Activated CD4-positive, alpha-beta T cell treated with anti-CD3 and anti-CD28 coated beads, Interleukin-2, amount 10 ng/mL, durations not matched to agents 24 days and 14 days (primary cell): ENCODE measurements at places on chromosomes 12 and 14. TPM values are rescaled to one million over a fixed set of nuclear protein-coding genes. Genes with fewer than 3 reads are reported as not detected.

DNA sequence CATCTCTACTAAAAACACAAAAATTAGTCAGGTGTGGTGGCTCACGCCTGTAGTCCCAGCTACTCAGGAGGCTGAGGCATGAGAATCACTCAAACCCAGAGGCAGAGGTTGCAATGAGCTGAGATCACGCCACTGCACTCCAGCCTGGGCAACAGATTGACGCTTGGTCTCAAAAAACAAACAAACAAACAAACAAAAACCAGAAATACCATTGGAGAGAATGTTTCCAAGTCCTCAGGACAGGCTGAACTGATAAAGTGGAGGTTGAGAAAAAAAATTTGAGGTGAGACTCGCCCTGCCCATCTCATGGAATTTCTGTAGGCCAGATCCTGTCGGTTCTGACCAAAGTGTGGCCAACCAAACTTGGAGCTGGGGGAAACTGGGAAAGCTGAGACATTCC is 30.6 kb upstream of the NFYB start:
- no peaks in the 10 kb centered on the region for H3K4me1 ChIP-seq
- H3K27ac ChIP-seq: no peak overlapping the region
- peaks cover 6% of the 10 kb centered on the region for H3K27me3 ChIP-seq
- DNase-seq: no peak
- no peak overlapping the region for H3K4me3 ChIP-seq
- no peaks in the 10 kb centered on the region for H3K36me3 ChIP-seq

DNA sequence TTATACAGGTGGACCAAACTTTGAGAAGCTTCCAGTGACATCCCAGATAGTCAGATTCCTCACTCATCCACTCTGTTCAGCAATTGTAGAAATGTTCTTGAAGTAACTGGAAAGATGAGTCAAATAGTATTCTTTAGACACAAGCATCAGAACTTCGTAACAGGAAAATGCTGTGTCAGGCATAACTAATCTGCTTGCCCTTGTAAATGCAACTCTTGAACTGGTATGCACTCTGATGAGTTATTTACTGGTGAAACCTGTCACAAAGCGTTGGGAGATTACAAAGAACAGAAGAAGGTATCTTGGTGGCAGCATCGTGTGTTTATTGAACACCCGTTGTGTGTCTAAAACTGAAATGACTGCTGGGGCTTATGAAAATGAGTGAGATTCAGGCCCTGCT is 10.8 kb upstream of the DUSP6 start:
- no peak for DNase-seq
- peaks cover 2% of the 10 kb centered on the region for H3K27me3 ChIP-seq
- no peaks in the 10 kb centered on the region for H3K36me3 ChIP-seq
- no peak overlapping the region for H3K27ac ChIP-seq
- no peak overlapping the region for H3K4me3 ChIP-seq
- peaks cover 13% of the 10 kb centered on the region for H3K4me1 ChIP-seq

PPFIA2 gene
- total RNA-seq: not detected in 2 replicates

GRCh38 chr12:55736780-55737580 is 5.9 kb upstream of the GDF11 start:
- no peaks in the 10 kb centered on the region for H3K27me3 ChIP-seq
- DNase-seq: peak; percentile 89
- peak overlapping the region; percentile 55 for H3K4me3 ChIP-seq

DNA sequence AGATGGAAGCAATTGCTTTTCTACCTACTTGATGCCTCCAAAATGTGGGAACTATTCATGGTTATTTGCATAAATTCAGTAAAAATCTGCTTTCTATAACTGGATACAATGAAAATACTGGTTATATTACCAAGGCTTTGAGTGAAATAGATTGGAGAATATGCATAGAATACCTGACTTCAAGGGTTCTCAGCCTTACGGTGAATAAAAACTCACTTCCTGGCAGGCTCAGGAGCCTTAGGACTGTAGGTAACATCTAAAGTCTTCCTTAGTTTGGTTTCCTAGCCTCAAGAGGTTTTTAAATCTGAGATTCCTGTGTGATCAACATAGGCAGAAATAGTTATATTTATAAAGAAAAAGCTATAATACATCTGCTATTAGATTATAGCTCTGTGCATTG is 158.6 kb downstream of the SLC41A2 start:
- no peaks in the 10 kb centered on the region for H3K36me3 ChIP-seq
- peaks cover 23% of the 10 kb centered on the region for H3K27me3 ChIP-seq
- no peaks in the 10 kb centered on the region for H3K4me1 ChIP-seq
- DNase-seq: no peak
- no peak overlapping the region for H3K4me3 ChIP-seq

GRCh38 chr14:34423445-34423844 is 38.6 kb downstream of the SPTSSA start:
- no peak overlapping the region for H3K4me3 ChIP-seq
- DNase-seq: no peak
- no peaks in the 10 kb centered on the region for H3K4me1 ChIP-seq
- H3K27ac ChIP-seq: no peak overlapping the region
- H3K36me3 ChIP-seq: no peaks in the 10 kb centered on the region

DNA sequence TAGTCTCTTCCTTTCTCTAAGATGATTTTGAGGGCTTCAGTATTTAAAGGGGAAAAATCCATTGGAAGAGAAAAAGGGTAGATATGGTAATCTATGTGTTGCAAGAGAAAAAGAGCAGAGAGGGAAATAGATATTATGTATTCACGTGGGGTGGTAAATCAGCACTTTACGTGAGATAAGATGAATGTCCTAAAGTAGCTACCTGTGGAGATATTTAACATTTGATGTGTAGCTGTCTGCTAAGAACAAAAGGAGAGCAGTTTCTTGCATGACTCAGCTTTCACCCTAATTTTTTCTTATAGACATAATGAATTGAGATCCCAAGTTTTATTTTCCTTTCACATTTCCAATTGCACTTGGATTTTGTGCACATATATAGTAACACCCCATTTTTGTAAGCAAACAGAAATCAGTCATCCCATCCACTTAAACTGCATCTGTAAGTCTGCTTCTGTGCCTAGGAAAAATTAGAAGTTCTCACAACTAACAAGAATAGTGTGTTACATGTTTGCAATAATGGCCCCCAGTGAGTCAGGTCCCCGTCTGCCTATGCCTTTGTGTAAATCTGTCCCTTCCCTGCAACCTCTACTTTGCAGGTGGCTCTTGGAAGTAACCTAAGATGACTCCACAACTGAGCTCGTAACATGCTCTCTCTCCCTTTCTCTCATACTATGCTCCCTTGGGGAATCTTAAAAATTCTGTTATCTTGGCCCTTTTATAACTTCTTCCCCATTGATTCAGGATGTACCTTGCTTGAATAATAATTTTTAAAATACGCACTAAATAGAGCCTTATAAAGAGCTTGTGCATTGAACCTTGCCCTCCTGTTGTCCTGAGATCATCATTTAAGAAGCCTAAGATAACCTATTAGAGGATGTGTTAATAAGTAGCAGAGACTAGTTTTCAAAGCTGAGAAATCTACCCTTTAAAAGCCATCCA is 3.7 kb downstream of the TMTC3 start:
- H3K4me3 ChIP-seq: no peak overlapping the region
- H3K36me3 ChIP-seq: peaks cover 3% of the 10 kb centered on the region
- DNase-seq: no peak

- no peak overlapping the region for H3K27ac ChIP-seq
- no peak for DNase-seq
- no peaks in the 10 kb centered on the region for H3K36me3 ChIP-seq
- no peaks in the 10 kb centered on the region for H3K27me3 ChIP-seq
- H3K4me3 ChIP-seq: no peak overlapping the region
Measured at GRCh38 chr14:29749327-29749726, 178.3 kb downstream of the PRKD1 start.

DNA sequence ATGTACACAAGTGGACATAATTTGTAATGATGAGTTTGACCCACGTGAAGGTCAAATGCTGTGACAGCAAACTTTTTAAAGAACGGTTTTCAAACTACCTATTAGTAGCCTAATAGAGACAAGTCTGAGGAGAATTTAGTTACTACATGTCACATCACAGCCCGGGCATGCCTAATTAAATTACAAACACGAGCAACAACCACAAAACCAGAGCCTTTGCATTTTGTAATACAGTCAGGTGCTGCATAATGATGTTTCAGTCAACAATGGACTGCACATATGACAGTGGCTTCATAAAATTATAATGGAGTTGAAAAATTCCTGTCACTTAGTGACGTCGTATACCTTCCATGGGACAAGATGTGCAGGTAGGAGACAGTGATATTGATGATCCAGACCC is 274.5 kb downstream of the DACT1 start:
- no peaks in the 10 kb centered on the region for H3K36me3 ChIP-seq
- no peaks in the 10 kb centered on the region for H3K27me3 ChIP-seq
- H3K4me1 ChIP-seq: no peaks in the 10 kb centered on the region
- H3K27ac ChIP-seq: no peak overlapping the region
- no peak overlapping the region for H3K4me3 ChIP-seq

- H3K4me1 ChIP-seq: peaks cover 55% of the 10 kb centered on the region
- H3K27ac ChIP-seq: peak overlapping the region; percentile 64
- no peaks in the 10 kb centered on the region for H3K27me3 ChIP-seq
- peaks cover 10% of the 10 kb centered on the region for H3K36me3 ChIP-seq
- no peak for DNase-seq
- H3K4me3 ChIP-seq: no peak overlapping the region
Measured at GRCh38 chr12:46406352-46407027, 33.9 kb upstream of the SLC38A2 start.

- H3K4me1 ChIP-seq: no peaks in the 10 kb centered on the region
- no peak overlapping the region for H3K4me3 ChIP-seq
- H3K27me3 ChIP-seq: peaks cover 30% of the 10 kb centered on the region
- DNase-seq: no peak
Measured at GRCh38 chr14:55889124-55889523, 229.1 kb upstream of the PELI2 start.

DNA sequence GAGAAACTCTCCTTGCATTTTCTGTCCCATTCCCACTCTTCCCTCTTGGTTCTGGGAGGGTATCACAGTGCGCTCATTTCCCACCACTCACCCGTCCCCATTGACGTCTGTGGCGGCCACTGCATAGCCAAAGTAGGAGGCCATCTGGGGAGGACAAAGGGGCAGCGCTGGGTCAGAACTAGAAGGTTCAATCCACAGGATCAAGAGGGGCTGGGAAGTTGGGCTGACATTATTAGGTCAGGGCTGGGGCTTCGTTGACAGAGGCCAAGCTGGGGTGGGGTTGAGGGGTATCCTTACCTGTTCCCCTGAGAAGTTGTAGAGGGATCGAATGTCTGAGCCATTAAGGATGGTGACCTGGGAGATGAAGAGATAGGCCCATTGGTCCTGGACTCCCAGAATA is 13.5 kb downstream of the ITGA5 start:
- H3K27me3 ChIP-seq: no peaks in the 10 kb centered on the region
- H3K4me3 ChIP-seq: no peak overlapping the region
- H3K27ac ChIP-seq: no peak overlapping the region

LRRC10 gene
- not detected in 2 replicates for total RNA-seq

GRCh38 chr14:93987376-93987775 is 9.7 kb upstream of the CCDC197 start:
- H3K27ac ChIP-seq: no peak overlapping the region
- H3K27me3 ChIP-seq: no peaks in the 10 kb centered on the region
- no peak overlapping the region for H3K4me3 ChIP-seq
- DNase-seq: no peak
- no peaks in the 10 kb centered on the region for H3K36me3 ChIP-seq

DNA sequence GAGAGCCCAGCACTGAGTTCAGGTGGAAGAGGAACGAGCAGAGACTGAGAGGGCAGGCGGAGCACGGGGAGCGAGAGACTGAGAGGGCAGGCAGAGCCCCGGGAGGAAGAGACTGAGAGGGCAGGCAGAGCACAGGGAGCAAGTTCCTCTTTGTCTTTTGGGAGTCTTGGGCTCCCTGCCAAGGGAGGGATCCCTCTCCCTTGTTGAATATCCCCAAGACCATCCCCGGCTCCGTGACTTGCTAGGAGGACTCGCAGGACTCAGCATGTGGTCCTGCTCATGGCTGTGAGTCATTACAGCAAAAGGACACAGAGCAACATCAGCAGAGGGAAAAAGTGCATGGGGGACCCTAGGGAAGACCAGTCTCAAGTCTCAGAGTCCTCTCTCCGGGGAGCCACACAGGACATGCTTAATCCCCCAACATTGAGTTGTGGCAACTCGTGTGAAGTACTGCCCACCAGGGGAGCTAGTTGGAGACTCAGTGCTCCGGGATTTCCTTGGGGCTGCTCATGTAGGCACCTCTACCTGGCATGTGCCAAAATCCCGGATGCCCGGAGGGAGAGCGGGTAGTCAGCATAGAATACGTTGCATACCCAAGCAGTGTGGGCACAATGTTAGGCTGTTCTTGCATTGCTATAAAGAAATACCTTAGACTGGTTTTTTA is 81.0 kb downstream of the CCDC92 start:
- no peak overlapping the region for H3K4me3 ChIP-seq
- no peak overlapping the region for H3K27ac ChIP-seq
- no peak for DNase-seq
- no peaks in the 10 kb centered on the region for H3K36me3 ChIP-seq
- no peaks in the 10 kb centered on the region for H3K27me3 ChIP-seq

PIWIL1 gene
- not detected in 2 replicates for total RNA-seq

- no peaks in the 10 kb centered on the region for H3K27me3 ChIP-seq
- no peak for DNase-seq
- H3K4me1 ChIP-seq: no peaks in the 10 kb centered on the region
- no peak within 1 kb of the TSS for H3K27ac ChIP-seq
- H3K36me3 ChIP-seq: no peaks in the 10 kb centered on the region
- no peak within 1 kb of the TSS for H3K4me3 ChIP-seq
Measured at GRCh38 chr12:121858662-121859572, at the start of gene HPD. TSS of gene HPD (minus strand) at chr12:121858859. CDS start at chr12:121858823, 36 bp downstream.

GRCh38 chr12:20528208-20528607 is 159.9 kb downstream of the PDE3A start:
- H3K4me1 ChIP-seq: no peaks in the 10 kb centered on the region
- H3K27me3 ChIP-seq: no peaks in the 10 kb centered on the region
- H3K4me3 ChIP-seq: no peak overlapping the region
- no peak overlapping the region for H3K27ac ChIP-seq

GRCh38 chr14:34160619-34161018 is 209.7 kb upstream of the EGLN3 start:
- H3K27ac ChIP-seq: no peak overlapping the region
- DNase-seq: no peak
- no peak overlapping the region for H3K4me3 ChIP-seq
- H3K36me3 ChIP-seq: no peaks in the 10 kb centered on the region

DEPDC4 gene
- total RNA-seq: 1.3 and 2.9 TPM in 2 replicates

PLCZ1 gene
- not detected in 2 replicates for total RNA-seq

CACNA2D4 gene
- total RNA-seq: 6.3 and 6.8 TPM in 2 replicates

CCDC177 gene
- 0.05 TPM in 1 of 2 replicates, not detected in the other for total RNA-seq

- no peak overlapping the region for H3K4me3 ChIP-seq
- no peaks in the 10 kb centered on the region for H3K27me3 ChIP-seq
- DNase-seq: no peak
- H3K27ac ChIP-seq: no peak overlapping the region
Measured at GRCh38 chr12:67625004-67625403, 23.5 kb upstream of the DYRK2 start.

LAG3 gene
- 253 and 269 TPM in 2 replicates for total RNA-seq

- no peak overlapping the region for H3K4me3 ChIP-seq
- peaks cover 18% of the 10 kb centered on the region for H3K27me3 ChIP-seq
- no peaks in the 10 kb centered on the region for H3K36me3 ChIP-seq
- no peak overlapping the region for H3K27ac ChIP-seq
- DNase-seq: peak; percentile 43
Measured at GRCh38 chr14:99282261-99283050, 10.5 kb upstream of the BCL11B start.

PDZRN4 gene
- not detected in 2 replicates for total RNA-seq

GRCh38 chr12:109110988-109111495 is 5.3 kb upstream of the ACACB start:
- peaks cover 21% of the 10 kb centered on the region for H3K36me3 ChIP-seq
- H3K4me3 ChIP-seq: peak overlapping the region; percentile 75
- peaks cover 10% of the 10 kb centered on the region for H3K4me1 ChIP-seq
- DNase-seq: peak; percentile 87
- H3K27ac ChIP-seq: peak overlapping the region; percentile 48
